Hematopoietic multipotent progenitor cell treated with erythropoietin and hydrocortisone succinate and interleukin-3 and kit ligand, for 4 days (in vitro differentiated cells): ENCODE measurements at places on chromosomes 7 and 10.
A peak's percentile ranks its signal among the peaks of the same experiment; 100 is the strongest.

DNA sequence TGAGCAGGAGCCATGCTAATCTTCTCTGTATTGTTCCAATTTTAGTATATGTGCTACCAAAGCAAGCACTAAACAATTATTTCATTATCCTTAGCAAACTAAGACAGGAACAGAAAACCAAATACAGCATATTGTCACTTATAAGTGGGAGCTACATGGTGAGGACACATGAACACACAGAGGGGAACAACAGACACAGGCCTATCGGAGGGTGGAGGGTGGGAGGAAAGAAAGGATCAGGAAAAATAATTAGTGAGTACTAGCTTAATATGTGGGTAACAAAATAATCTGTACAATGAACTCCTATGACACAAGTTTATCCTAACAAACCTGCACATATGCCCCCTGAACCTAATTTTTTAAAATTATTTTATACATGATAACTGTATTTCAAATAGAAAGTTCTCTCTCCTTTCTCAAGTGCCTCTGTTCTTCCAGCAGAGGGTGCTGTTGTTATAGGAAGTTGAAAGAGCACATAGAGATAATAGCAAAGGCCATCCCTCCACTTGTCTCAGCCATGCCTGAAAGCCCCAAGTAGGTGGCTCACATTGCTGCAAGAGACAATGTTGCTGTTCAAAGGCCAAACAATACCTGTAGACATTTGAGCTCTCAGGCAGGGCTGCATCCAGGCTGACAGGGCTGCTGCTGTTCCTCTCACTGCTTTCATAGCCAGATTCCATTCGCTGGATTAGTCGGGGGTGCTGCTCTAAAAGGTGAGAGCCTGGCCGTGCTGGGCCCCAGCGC lies 33.4 kb upstream of the PPP3CB start:
- peak; percentile 95 for DNase-seq

DNA sequence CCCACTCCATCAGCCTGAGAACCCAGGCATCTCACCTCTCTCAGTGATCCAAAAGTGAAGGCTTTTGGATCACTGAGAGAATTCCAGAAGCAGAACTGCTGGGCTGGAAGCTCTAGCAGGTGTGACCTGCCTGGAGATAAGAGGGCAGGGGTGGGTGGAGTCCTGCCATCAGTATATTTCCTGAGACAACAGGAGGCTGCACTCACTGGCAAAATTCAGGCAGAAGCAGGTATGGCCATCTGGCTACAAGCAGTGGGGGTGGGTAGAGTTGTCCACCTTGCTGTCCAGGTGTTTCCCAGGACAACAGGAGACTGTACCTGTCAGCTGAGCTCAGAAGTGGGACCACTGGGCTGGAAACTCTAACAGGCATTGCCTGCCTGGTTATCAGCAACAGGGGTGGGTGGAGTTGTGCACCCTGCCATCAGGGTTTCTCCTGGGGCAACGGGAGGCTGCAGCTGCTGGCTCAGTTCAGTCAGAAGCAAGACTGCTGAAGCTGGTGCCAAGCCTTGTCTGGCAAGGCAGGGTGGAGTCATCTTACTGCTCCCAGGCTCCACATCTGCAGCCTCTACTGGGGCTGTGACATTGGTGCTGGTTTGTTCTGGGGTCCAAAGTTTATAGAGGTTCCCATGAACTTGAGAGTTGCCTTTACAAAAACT lies 47.2 kb upstream of the SFTPD start:
- DNase-seq = peak; percentile 12

DNA sequence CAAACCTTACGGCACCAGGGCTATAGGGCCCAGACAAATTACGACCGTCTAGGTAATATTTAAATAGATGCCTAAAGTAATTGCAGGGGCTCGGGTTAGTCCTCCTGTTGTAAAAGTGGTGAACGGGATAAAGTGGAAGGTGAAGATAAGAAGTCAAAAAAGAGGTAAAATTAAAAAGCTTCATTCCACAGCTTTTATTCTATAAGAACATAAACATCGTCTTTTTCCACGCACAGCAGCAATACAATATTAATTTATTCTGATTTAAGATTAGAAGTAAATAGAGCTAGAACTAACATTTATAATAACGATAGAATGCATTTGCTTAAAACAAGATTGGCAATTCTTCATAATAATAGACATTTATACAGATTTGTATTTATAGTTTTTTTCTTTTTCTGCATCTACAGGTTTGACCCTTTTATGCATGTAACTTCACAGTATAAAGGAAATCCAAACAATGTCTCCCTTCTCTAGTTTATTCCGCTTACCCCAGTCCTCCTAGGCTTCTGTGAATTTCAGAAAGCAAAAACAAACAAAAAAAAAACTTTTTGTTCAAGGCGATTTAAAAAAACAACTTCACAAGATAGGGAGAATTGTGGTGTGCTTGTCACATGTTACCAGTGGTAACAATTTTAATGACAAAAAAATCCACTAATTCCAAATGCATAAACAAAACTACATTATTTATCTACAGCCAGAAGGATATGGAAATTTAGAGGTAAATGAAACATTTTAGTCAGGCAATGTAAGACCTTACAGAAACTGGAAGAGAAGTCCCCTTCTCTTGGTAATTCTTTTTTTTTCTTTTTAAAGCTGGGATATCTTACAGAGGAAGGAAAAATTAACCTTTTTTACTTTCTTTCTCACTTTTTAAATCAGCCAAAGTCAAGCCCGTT lies 3.4 kb downstream of the HOXA10 start:
- DNase-seq = no peak

- DNase-seq = peak; percentile 29
Observed at GRCh38 chr7:47584536-47584895, 2.6 kb upstream of the TNS3 start.

DNA sequence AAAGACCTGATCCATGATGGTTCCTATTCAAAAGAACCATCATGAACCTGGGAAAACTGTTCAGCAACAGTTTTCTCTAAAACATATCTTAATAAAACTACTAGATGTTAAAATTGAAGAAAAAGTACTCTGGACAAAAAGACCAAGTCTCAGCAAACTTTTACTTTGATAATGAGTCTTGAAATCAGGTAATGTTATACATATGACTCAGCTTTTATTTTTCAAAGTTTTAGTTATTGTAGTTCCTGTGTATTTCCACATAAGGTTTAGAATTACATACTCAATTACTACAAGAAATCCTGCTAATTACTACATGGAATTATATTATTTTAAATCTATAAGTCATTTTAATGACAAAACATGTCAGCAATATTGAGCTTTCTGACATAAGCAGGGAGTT lies 42.2 kb downstream of the ZNF33B start:
- DNase-seq = no peak

DNA sequence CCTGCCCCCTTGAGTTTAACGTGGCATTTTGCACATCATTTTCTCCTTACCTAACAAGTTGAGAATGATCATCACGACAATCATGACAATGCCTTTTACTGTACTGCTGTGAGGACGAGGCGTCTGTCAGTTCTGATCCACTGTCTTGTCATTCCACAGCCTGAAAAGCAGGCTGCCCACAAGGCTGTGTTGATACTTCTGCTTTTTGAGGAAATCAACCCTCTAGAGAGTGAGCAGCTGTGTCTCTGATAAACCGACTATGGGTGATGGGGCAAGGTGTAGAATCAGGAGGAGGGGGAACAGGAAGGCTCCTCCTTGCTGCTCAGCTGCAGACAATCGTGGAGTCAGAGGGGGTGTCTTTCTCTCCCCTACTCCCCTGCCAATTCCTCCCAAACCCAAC lies 30.6 kb upstream of the C10orf120 start:
- peak; percentile 35 for DNase-seq

DNA sequence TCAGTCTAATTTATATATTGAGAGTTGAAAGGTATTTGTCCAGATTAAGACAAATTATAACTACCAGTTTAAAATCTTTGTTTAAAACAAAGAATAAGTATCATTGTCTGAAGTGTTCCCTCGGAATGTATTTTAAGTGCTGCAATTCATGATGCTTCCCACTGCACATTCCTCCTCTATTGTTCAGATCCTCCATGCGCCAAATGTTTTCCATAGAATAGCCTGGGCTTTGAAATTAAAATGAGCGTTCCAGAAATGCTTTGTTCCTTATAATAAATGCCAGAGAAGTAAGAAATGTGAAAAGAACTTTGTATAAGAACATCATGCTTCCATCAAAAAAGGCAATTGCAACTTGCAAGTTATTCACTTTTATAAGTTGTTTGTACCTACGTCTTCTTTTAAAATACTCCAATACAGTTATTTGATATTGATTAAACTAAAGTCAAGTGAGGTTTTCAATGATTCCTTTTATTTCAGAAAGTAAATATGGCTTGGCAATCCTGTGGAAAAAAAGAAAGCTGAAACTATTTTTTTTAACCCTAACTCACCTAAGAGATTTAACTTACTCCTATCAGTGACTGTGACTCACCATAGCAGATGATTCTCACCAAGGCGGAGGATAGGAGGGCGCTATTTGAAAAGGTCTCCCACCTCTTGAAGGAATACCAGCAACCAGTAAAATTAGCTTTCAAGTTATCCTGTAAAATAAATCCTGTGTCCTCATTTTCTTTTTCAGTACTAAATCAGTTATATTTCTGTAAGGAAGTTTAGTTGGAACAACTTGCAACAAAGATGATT lies 85.8 kb downstream of the CTNNA3 start:
- no peak for DNase-seq

DNA sequence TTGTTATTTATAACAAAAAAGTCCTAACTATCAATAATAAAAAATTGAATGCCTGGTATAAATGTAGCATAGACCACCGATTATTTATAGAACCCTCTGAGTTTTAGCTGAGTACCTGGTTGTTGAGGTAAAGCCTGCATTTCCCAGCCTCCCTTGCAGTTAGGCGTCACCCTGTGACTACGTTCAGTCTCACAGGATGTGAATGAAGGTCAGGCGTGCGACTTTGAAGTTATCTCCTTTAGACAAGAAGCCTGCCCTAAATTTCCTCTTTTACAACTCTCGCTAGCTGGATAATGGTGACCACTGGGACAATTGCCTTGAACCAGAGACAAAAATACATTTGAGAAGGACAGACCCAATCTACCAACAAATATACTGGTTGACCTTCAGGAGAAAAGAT lies 67.5 kb upstream of the TES start:
- DNase-seq = no peak

DNA sequence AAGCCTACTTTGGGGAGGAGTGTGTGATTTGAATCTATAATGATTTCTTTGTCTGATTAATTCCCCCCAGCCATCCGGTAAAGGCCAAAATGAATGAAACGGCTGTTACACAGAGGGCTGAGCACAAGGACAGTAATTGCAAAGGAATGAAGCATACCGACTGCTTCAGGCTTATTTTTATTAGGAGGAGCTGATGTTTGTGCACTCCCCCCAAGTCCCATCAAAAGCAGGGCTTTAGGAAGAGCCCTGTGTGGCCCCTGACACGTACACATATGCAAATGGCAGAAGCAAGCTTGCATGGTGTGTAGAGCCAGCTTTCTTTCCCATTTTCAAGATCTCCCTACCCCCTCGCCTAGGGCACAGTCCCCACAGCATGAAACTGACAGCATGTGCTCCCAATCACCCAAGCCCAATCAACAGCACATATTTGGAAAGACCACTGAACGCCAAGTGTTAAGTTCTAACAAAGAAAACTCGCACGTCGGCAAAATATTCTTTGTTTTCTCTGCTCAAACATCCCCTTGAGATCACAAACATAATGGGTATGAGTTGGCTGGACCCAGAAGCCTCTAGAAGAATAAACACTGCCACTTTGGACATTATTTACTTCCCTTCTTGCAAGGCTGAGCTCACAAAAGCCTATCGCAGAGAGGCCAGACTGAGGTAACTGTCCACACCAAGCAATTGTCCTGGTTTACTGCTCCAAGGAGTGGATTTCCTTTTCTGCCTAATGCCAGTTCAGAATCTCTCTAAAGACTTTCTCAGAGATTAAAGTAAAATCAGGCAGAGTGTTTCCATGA lies 143.0 kb downstream of the CUBN start:
- no peak for DNase-seq

DNA sequence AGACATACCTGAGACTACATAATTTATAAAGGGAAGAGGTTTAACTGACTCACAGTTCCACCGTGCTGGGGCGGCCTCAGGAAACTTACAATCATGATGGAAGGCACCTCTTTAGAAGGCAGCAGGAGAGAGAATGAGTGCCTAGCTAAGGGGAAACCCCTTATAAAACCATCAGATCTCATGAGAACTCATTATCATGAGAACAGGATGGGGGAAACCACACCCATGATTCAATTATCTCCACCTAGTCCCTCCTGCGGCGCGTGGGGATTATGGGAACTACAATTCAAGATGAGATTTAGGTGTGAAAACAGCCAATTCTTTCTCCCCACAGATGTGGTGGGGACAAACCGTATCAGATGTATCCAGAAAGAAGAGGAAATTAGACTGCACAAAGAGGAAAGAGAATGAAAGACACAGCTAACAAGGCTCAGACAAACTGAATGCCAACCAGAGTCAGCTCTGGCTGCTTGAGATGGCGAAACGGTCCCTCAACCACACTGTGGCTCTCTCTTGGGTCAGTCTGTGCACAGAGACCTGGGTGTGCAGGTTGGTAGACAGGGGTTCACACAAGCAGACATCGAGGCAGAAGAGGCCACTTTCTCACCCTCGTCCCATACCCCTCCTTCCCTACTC lies 375.6 kb downstream of the SFMBT2 start:
- peak; percentile 71 for DNase-seq

- no peak for DNase-seq
Observed at GRCh38 chr7:101235522-101235921, 2.1 kb downstream of the CLDN15 start.

- DNase-seq = peak; percentile 68
Observed at GRCh38 chr7:69738396-69738951, 140.2 kb downstream of the AUTS2 start.

- DNase-seq = no peak
Observed at GRCh38 chr7:43211286-43211685, 98.8 kb downstream of the HECW1 start.

- DNase-seq = no peak
Observed at GRCh38 chr10:28254290-28254985, 48.4 kb downstream of the MPP7 start.

DNA sequence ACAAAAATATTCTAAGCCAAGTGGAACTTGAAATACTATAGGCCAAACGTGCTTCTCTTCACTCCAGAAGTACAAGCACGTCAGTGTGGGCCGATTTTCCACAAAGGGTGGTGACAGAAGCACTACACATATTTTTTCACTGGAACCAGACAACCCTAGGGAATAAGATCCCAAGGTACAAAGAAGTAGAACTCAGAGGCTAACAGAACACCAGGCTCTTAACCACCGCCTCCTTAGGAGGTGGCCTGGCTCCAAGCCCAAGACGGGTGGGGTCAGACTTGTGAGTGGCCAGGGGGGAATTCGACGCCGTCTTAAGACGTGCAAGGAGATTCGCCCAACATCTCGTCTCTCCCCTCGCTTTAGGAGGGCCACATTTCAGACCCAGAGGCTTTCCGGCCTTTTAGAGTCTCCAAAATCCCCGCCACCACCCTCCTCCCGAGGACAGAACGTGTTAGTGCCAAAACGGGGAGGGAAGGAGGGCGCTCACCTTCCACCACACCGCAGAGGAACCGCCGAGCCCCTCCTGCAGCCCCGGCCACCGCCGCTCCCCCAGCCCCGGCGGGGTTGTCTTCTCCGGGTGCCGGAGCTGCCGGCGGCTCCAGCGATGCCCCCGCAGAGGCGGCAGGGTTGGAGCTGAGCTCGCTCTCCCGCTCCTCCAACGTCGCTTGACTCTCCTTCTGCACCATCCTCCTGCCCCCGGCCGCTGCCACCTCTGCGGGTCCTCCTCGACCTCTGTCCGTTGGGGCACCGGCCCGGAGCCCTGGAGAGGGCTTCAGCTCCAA lies 716 bp downstream of the OGA start:
- peak; percentile 98 for DNase-seq
